Cardiac muscle cell (in vitro differentiated cells and primary cell): ENCODE measurements at places on chromosomes 5 and 9. TPM values are rescaled to one million over a fixed set of nuclear protein-coding genes. Genes with fewer than 3 reads are reported as not detected.

NMUR2 gene
- not detected in 2 replicates for total RNA-seq

DNA sequence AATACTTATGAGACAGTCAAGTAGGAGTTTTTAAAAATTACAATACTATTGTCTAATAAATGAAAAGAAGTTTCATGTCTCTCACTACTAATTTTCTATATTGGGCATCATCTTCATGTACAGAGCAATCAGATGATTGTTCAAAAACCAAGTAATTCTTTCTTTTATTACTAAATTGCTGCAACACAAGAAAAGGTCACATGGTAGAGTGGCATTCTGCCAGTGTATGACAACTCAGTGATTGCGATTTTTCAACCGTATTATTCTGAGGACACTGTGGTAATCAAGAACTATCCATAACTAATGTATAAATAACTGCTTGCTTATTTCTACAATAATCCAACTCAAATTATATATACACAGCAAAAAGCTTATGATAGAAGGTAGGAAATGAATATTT, 96.7 kb upstream of the GRHPR start:
- DNase-seq = no peak
- H3K27ac ChIP-seq = no peak overlapping the region
- no peaks in the 10 kb centered on the region for H3K27me3 ChIP-seq
- H3K36me3 ChIP-seq = no peaks in the 10 kb centered on the region
- H3K4me3 ChIP-seq = no peak overlapping the region

GRCh38 chr5:165232509-165233028, 1727.2 kb downstream of the MAT2B start:
- H3K36me3 ChIP-seq = no peaks in the 10 kb centered on the region
- no peak overlapping the region for H3K27ac ChIP-seq
- no peak for DNase-seq
- no peaks in the 10 kb centered on the region for H3K27me3 ChIP-seq
- no peaks in the 10 kb centered on the region for H3K4me1 ChIP-seq

LAMC3 gene
- total RNA-seq = 7.5 and 14.0 TPM in 2 replicates

DNA sequence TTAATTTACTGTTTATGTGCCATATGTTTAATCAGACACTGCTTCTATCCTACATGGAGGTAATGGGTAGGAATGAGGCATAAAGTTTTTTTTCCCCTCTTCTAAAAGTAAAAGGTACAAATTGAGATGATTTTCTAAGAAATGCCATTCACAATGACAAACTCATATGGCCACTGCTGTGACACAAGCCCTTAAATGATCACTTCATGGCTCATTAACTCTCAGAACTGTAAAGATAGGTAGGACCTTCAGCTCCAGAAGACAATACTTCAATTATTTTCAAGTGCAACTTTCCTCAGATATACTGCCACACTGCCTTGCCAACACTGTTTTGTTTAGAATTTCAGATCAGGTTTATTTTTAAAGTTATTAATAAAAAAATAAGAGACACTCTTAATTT, 362.9 kb upstream of the ZNF608 start:
- H3K27me3 ChIP-seq = no peaks in the 10 kb centered on the region
- H3K4me3 ChIP-seq = no peak overlapping the region
- no peak for DNase-seq
- H3K27ac ChIP-seq = no peak overlapping the region
- no peaks in the 10 kb centered on the region for H3K36me3 ChIP-seq

DNA sequence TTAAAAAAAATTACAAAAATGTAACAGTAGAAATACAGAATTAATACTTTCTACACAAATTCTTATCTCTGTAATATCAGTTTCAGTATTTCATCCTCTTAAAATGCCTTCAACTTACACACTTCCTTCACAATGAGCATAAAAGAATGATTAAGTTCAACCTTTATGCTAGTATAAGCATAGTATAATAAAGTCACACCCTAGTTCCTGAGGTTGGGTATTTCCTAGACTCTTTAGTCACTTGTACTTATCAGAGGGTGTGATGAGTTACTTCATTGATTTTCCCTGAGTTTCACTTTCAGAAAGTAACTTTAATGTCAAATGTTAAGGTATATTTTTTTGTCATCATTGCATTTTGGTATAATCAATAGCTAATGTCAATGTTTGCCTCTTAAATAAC, 302.4 kb downstream of the PDE4D start:
- no peak overlapping the region for H3K4me3 ChIP-seq
- H3K4me1 ChIP-seq = peaks cover 20% of the 10 kb centered on the region
- no peaks in the 10 kb centered on the region for H3K27me3 ChIP-seq
- no peak overlapping the region for H3K27ac ChIP-seq

FGF10 gene
- 34.5 and 60.0 TPM in 2 replicates for total RNA-seq

DNA sequence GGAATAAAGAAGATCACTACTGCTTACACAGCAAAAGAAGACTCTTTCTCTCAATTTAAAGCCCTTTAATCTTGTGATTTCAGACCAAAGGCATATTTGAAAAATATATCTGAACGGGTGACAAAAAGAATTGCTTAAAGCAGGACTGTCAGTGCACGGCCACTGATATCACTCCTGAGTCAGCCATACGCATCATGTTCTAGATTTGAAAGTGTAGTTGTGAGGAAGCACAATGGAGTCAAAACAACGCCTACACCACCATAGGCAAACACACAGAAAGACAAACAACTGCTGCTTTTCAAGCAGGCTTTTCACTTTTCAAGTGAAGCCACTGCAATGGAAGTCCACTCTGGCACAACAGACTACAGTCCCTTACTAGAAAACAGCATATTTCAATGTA, 141.7 kb downstream of the AUH start:
- H3K36me3 ChIP-seq = no peaks in the 10 kb centered on the region
- no peak for DNase-seq
- H3K4me1 ChIP-seq = peaks cover 10% of the 10 kb centered on the region
- H3K27me3 ChIP-seq = no peaks in the 10 kb centered on the region
- no peak overlapping the region for H3K27ac ChIP-seq
- H3K4me3 ChIP-seq = no peak overlapping the region

- H3K27me3 ChIP-seq = no peaks in the 10 kb centered on the region
- no peak overlapping the region for H3K4me3 ChIP-seq
- peaks cover 23% of the 10 kb centered on the region for H3K4me1 ChIP-seq
- no peak for DNase-seq
- H3K27ac ChIP-seq = no peak overlapping the region
- no peaks in the 10 kb centered on the region for H3K36me3 ChIP-seq
Observed at GRCh38 chr5:116363780-116364179, 210.8 kb downstream of the SEMA6A start.

- no peaks in the 10 kb centered on the region for H3K36me3 ChIP-seq
- no peak for DNase-seq
- no peak overlapping the region for H3K4me3 ChIP-seq
- no peaks in the 10 kb centered on the region for H3K27me3 ChIP-seq
- no peak overlapping the region for H3K27ac ChIP-seq
Observed at GRCh38 chr9:73054091-73054490, 97.6 kb upstream of the ANXA1 start.

GRCh38 chr5:1763548-1763911, 36.1 kb downstream of the MRPL36 start:
- H3K36me3 ChIP-seq = no peaks in the 10 kb centered on the region
- peak; percentile 85 for DNase-seq
- no peaks in the 10 kb centered on the region for H3K4me1 ChIP-seq

- peaks cover 5% of the 10 kb centered on the region for H3K4me1 ChIP-seq
- H3K36me3 ChIP-seq = no peaks in the 10 kb centered on the region
- no peak overlapping the region for H3K4me3 ChIP-seq
- H3K27ac ChIP-seq = no peak overlapping the region
Observed at GRCh38 chr5:107653685-107654084, 17.1 kb downstream of the EFNA5 start.

DNA sequence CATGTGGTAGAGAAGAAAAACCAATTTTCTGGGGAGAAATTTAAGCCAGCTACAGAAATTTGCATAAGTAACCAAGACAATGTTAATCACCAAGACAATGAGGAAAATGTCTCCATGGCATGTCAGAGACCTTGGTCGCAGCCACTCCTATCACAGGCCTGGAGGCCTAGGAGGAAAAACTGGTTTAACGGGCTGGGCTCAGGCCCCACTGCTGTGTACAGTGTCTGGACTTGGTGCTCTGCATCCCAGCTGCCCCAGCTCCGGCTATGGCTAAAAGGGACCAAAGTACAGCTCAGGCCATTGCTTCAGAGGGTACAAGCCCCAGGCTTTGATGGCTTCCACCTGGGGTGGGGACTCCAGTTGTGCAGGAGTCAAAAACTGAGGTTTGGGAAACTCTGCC, 1075.1 kb upstream of the CDH18 start:
- no peaks in the 10 kb centered on the region for H3K36me3 ChIP-seq
- H3K4me3 ChIP-seq = no peak overlapping the region
- no peaks in the 10 kb centered on the region for H3K27me3 ChIP-seq
- no peak overlapping the region for H3K27ac ChIP-seq
- H3K4me1 ChIP-seq = no peaks in the 10 kb centered on the region
- no peak for DNase-seq

- DNase-seq = no peak
- no peak overlapping the region for H3K4me3 ChIP-seq
- H3K27ac ChIP-seq = no peak overlapping the region
- H3K4me1 ChIP-seq = no peaks in the 10 kb centered on the region
Observed at GRCh38 chr9:99184110-99184474, 37.6 kb downstream of the ALG2 start.
